ENCODE measurements at places on chromosomes 7 and 10.

DNA sequence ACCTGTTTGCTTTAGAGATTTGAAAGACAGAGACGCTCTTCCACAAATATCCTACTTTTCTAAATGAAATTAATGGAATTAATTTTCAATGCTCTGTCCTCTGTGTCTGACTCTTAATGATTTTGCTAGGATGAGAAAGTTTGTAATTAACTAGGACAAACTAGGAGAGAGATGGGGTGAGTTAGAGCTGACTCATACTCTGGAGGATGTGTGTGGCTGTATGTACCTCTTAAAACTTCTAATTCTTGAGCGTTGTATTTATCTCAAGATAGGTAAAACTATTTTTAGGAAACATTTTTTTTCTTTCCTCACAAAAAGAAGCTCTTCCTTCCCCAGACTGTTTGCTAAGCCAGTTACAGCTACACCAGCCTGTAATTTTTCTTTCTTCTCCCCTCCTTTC, 178.8 kb upstream of the ANKRD30A start:
- DNase-seq, result no peak

- no peak for DNase-seq
Measured at GRCh38 chr7:34313289-34313688, 344.7 kb upstream of the NPSR1 start.

DNA sequence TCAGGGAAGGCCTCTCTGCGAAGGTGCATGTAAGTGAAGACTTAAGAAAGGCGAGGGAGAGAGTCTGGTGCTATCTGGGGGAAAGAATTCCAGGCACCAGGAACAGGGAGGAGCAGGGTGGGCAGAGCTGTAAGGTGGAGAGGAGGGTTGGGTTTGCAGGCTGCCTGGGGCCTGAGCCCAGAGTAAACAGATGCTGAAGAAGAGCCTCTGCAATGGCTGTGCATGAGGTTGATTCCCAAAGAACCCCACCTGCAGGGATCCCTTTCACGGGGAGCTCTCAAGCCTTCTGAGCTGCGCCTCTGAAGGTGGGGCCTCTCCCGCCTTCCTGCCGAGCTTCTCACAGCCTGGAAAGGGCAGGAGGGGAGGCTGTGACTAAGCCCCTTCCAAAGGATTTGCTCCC, 115.1 kb downstream of the RNF216 start:
- no peak for DNase-seq

- no peak for DNase-seq
Measured at GRCh38 chr7:131336956-131337355, 9.3 kb downstream of the MKLN1 start.

DNA sequence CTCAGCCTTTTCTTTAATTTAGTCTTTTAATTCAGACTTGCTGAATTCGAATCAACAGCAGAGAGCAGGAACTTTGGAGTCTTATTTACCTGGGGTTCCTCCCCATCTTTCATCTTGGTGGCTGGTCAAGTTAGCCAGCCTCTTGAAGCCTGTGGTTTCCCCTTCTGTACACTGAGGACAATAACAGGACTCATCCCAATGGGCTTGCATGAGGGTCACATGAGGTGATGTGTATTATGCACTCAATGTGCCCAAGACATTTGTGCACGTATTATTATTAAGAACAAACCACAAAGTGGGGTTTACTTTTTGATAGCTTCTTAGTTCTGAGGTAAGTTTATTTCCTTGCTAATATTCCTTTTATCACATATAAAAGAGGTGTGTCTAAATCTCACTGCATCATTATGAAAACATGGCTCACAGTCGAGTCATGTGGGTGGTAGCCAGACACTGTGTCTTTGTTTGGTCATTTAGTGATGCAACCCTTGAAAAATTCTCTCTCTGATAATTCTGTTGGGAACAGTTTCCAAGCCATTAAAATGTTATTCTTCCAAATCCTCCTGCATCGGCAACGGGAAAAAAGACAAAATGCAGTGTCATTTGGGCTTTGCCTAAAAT, 86.5 kb upstream of the GRB10 start:
- no peak for DNase-seq

DNA sequence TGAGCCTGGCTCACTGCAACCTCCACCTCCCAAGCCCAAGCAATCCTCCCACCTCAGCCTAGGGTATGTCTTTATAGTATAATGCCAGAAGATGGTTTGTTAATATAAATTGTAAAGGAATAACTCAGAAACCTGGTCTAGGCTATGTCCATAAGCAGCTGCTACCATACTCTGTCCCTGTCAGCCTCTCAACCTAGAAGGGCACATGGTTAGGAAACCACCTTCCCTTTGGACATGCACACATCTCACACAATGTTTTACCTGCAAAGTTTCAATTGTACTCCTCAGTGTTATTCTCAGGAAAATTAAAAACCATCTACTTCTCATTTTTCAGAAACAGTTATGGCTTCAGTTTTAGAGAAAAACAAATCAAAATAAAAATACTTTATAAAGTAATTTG, 40.1 kb downstream of the ARHGAP21 start:
- DNase-seq, result no peak

DNA sequence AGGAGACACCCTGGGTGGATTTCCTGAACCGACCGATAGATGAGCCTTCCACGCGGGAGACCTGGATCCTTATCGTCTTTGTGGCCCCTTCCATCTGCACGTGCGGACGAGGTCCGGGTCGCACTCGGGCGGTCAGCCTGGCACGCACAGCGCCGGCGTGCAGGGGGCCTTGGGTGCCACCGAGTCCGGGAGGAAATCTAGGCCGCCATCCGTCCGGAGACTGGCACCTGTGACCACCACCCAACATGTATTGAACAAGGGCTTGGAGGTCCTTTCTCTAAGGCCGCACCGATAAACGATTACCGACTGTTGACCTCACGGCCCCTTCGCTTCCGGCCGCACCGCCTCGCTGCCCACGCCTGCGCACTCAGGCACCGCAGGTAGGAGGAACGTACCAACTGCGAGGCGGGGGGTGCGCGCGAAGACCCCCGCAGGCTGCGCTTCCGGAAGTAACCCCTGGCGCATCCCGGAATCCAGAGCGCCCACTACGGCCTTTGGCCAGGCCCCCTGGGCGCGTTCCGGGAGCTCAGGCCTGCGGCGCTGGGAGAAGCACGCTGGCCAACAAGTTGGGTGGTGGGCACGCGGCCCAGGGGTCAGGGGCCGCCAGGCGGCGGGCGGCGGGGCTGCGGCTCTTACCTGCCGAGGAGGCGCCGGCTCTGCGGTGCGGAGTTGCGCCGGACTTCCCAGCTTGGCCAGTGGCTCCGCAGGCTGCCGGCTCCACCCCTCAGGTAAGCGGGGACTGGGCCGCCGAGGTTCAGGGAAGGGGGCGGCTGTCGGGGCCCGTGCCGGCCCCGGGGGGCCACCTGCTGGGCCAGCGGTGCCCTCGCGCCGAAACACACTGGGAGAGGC, at the start of the genes ACTR3C and LRRC61:
ACTR3C (minus strand) TSS at position 713 of the 849 bp plus-strand sequence. CDS start 28,249 bp downstream, outside the sequence.
LRRC61 (plus strand) TSS at position 523 of the 849 bp plus-strand sequence. CDS start 13,507 bp downstream, outside the sequence.
- DNase-seq, result no peak

DNA sequence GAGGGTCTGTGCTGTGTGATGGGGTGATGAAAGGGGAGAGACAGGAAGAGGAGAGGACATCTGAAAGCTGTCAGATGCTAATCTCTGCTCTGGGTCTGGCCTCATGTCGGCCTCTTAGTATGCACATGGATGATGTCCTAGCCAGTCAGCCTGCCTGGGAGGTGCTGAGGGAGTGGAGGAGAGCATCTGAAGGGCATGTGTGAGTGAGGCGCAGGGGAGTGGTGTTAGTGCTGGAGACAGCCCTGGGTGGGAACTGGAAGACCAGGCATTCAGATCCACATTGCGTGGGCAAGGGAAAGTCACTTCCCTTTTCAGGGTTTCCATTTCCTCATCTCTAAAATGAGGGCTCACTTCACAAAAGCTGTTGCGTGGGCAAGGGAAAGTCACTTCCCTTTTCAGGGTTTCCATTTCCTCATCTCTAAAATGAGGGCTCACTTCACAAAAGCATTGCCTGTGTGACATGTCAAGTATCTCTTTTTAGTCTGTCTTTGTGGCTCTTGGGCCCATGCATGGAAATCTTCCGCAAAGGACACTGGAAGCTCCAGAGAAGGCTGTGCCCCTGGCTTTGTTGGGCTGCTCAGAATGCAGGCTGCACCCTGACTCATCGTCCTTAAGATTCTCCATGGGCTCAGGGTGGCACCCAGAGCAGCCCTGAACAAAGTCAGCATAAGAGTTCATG, 10.0 kb downstream of the SFTPD start:
- no peak for DNase-seq

DNA sequence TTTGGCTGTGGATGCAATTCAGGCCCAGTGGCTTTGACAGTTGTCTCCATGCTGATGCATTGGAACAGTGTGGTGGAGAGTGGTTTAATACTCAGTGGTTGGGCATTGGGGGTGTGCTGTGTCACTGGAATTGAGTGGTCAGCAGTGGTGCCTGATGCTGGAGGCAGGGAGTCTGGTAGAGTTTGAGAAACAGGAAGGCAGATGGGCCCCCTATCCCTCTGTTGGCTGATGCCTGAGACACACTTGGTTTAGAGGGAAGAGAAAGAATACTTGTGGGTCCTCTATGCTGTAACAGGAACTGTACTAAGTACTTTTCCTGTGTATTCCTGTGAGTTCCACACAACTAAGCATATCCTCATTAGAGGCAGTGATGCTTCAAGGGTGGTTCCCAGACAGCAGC, 55.4 kb downstream of the EEPD1 start:
- DNase-seq, result no peak

DNA sequence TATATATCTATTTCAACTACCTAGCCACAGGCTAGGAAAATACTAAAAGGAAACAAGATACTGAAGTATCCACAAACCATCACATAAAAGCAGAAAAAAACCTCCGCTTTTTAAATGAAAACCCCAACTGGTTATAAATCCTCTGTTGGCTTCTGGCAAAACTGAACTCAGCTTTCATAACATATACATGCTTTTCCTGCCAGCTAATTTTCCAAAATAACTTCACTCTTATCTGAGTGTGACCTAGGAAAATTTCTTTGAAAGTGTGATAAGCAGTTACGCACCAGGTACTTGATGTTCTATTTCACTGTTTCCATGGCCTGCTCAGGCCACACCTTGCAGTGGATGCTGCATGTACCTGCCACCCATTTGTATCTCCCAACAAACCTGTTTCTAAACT, 11.8 kb downstream of the FAM3C start:
- no peak for DNase-seq

- DNase-seq, result no peak
Measured at GRCh38 chr7:82542665-82543064, 99.1 kb upstream of the CACNA2D1 start.

- DNase-seq, result no peak
Measured at GRCh38 chr10:50394832-50395231, 143.5 kb upstream of the ASAH2 start.

DNA sequence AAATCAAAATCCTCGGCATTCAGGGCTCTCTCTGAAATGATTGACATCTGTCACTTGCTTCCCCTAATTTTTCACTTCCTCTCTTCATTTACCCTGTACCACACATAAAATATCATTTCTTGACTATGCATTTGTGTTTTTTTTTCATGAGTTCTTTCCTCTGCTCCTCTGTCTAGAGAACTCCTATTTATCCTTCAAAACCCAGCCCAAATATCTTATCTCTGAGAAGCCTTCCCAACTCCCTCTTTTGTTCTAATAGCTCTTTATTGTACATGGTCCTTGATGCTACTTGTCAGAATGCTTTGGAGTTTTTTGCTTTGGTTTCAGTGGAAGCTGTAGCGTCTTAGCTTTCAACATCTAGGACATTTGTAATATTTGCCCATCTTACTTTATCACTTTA, 190.2 kb upstream of the CTBP2 start:
- DNase-seq, result no peak

GRCh38 chr7:127578036-127578684, 7.2 kb downstream of the GCC1 start:
- DNase-seq, result no peak

- DNase-seq, result no peak
Measured at GRCh38 chr10:126459032-126459831, 71.0 kb upstream of the ADAM12 start.

GRCh38 chr7:131302876-131303707, 24.6 kb upstream of the MKLN1 start:
- no peak for DNase-seq

GRCh38 chr10:85864173-85864549, 502.4 kb downstream of the GRID1 start:
- DNase-seq, result no peak

GRCh38 chr7:107152011-107152410, 16.8 kb upstream of the HBP1 start:
- DNase-seq, result no peak

GRCh38 chr7:118648002-118648401, 423.5 kb downstream of the ANKRD7 start:
- DNase-seq, result no peak

GRCh38 chr7:70505468-70505867, 626.5 kb upstream of the GALNT17 start:
- DNase-seq, result no peak

GRCh38 chr7:110531186-110531585, 559.7 kb upstream of the LRRN3 start:
- no peak for DNase-seq

DNA sequence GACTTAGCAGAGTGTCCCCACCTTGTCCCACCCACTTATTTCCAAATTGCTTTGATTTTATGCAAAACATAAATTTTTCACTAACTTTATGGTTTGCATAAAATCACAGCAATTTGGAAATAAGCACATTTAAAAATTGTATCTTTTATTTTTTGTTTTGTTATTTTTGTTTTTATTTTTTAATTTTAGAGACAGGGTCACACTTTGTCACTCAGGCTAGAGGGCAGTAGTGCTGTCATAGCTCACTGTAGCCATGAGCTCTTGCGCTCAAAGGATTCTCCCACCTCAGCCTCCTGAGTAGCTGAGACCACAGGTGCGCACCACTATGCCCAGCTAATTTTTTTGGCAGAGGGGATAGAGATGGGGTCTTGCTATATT, 43.2 kb downstream of the APBB1IP start:
- DNase-seq, result no peak

DNA sequence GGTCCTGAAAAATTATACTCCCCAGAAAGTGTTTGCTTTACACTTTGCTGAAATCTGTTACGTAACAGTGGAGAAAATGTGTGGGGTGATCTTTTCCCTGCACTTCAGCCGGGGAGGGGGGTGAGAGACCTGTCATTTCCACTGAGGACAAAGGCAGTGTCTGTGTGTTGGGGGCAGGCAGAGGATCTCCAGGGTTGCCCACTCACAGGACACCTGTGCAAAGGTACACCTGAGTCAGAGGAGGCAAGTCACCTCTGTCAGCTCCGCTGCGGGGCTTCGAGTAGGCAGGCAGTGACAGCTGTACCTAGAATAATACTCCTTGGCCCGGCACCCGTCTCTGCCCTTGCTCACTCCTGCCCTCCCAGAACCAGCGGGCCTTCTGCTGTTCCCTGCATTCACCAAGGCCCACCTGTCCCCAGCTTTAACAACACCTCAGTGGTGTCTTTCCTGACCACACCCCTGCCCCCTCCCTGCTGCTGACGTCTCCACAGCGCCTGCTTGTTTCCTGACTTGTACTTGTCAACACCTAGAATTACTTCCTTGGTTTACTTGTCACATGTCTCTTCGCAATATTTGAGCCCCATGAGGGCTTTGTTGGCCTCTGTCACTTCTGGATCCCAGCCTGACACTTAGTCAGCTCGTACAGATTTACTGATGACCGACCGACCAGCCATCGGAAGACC, 159.2 kb downstream of the NEURL1 start:
- no peak for DNase-seq

GRCh38 chr7:142063551-142064442, 47.7 kb upstream of the MGAM2 start:
- no peak for DNase-seq
